ENCODE measurements at places on chromosomes 1 and 21. TPM values are rescaled to one million over a fixed set of nuclear protein-coding genes. Genes with fewer than 3 reads are reported as not detected.

- DNase-seq = no peak
These were observed 1.3 kb downstream of the CERS2 start for GRCh38 chr1:150973258-150973835.

DNA sequence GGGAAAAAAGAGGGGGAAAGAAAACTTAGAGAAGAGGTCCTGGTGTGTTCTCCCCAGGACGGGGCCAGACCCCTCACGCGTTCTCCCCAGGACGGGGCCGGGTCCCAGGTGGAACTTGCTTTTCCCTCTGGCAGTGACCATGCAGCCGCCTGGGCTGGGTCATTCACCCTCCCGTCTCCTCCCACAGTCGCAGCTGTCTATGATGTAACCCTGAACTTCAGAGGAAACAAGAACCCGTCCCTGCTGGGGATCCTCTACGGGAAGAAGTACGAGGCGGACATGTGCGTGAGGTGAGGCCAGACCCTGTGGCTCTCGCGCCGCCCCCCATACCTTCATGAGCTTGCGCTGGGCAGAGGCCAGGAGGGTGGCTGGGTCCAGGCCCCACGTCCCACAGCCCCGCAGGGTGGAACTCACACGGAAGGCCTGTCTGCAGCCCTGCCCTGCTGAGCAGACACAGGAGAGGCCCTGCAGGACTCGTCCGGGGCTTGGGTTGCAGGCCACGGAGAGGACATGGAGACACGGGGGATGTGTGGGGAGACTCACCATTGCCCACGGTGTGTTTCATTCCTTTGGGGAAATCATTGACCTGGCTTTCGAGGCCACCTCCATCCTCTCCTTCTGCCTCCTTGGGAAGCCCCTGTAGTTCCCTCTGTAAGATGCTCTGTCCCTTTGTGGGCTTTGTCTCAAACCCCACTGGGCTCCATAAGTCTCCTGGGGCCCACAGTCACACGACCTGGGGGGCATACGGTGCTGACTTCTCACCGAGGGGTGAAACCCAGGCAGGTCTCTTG lies 40.7 kb upstream of the TRAPPC10 start:
- no peak for DNase-seq

- DNase-seq = no peak
These were observed 44.3 kb upstream of the WNT2B start for GRCh38 chr1:112464501-112464900.

BARHL2 gene
- not detected for total RNA-seq

COL9A2 gene
- 8.3 TPM for total RNA-seq

PDE9A gene
- 22.8 TPM for total RNA-seq

C1orf115 gene
- 28.3 TPM for total RNA-seq

Data from mucosa of gallbladder (tissue), 1 donor.